ENCODE measurements at places on chromosomes 2 and 18. TPM values are rescaled to one million over a fixed set of nuclear protein-coding genes. Genes with fewer than 3 reads are reported as not detected.

ZAP70 gene
- 6.4 TPM for total RNA-seq

GRCh38 chr2:101076581-101076980, 74.5 kb downstream of the RPL31 start:
- peak; percentile 37 for DNase-seq
- peak overlapping the region; percentile 0 for H3K27ac ChIP-seq
- peaks cover 13% of the 10 kb centered on the region for H3K4me1 ChIP-seq
- H3K27me3 ChIP-seq: no peaks in the 10 kb centered on the region
- no peaks in the 10 kb centered on the region for H3K36me3 ChIP-seq
- no peak overlapping the region for H3K4me3 ChIP-seq

FBXO15 gene
- 39.1 TPM for total RNA-seq

DNA sequence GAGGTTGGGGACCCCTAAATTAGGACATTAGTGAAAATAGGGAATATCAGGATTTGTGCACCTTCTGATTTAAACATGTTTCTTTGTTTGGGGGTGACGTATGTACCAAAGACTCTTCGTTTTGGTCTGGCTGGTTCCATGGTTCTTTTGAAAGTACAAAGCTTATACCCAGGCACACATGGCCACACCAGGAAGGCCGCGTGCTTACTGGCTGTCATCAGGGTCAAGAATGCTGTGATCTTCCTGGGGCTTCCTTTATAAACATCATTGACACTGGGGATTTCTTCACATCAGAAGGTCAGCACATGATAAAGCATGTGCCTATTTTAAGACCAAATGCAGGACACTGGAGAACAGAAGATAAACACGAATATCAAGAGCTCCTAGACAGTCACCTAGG, 230.6 kb upstream of the ID2 start:
- H3K27ac ChIP-seq: no peak overlapping the region
- no peaks in the 10 kb centered on the region for H3K4me1 ChIP-seq
- H3K36me3 ChIP-seq: no peaks in the 10 kb centered on the region
- H3K27me3 ChIP-seq: no peaks in the 10 kb centered on the region
- H3K4me3 ChIP-seq: no peak overlapping the region

DSG1 gene
- total RNA-seq: 2.8 TPM

- H3K27me3 ChIP-seq: no peaks in the 10 kb centered on the region
- H3K27ac ChIP-seq: no peak overlapping the region
- no peaks in the 10 kb centered on the region for H3K4me1 ChIP-seq
- DNase-seq: no peak
Measured at GRCh38 chr2:216142540-216142939, 33.4 kb downstream of the XRCC5 start.

DNA sequence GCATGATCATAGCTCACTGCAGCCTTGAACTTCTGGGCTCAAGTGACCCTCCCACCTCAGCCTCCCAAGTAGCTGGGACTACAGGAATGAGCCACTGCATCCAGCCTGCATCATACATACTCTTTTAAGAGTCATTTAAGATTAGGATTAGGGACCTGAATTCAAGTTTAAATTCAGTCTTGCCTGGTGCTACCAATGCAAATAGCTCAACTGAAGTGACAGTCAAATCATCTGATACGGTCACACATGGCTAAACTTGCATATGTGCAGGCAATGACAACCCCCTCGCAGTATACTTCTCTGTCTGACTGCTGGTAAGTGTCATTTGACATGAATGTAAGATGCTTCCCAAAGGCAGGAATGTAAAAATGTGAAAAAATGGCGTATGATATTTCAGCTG, 31.8 kb upstream of the TMEM131 start:
- no peaks in the 10 kb centered on the region for H3K36me3 ChIP-seq
- H3K27me3 ChIP-seq: no peaks in the 10 kb centered on the region
- no peak overlapping the region for H3K4me3 ChIP-seq
- DNase-seq: no peak
- H3K4me1 ChIP-seq: peaks cover 4% of the 10 kb centered on the region
- no peak overlapping the region for H3K27ac ChIP-seq

- no peaks in the 10 kb centered on the region for H3K4me1 ChIP-seq
- no peaks in the 10 kb centered on the region for H3K27me3 ChIP-seq
- no peak overlapping the region for H3K27ac ChIP-seq
- no peak for DNase-seq
- no peak overlapping the region for H3K4me3 ChIP-seq
Measured at GRCh38 chr18:14916851-14917250, 168.9 kb downstream of the ANKRD30B start.

DNA sequence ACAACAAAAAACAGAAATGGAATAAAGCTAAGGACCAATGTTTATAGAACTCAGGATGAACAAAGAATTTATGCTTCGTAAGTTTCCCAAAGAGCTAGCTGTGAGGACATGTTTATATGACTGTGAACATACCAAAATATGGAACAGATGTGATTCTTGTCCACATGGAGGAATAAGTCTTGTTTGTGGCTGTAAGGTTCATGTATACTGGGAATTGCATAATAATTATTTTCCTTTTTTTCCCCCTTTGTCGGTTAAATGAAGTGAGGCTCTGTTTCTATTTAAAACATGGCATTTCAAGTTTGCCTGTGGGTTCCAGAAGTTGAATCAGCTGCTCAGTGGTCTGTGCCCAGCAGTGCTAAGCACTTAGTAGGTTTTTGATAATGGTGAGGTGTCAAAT, 108.1 kb downstream of the FHOD3 start:
- no peak overlapping the region for H3K4me3 ChIP-seq
- H3K27ac ChIP-seq: no peak overlapping the region
- no peaks in the 10 kb centered on the region for H3K4me1 ChIP-seq
- no peak for DNase-seq
- H3K36me3 ChIP-seq: no peaks in the 10 kb centered on the region

SLC35F6 gene
- 40.4 TPM for total RNA-seq

FAM117B gene
- total RNA-seq: 34.7 TPM

TMX3 gene
- 39.9 TPM for total RNA-seq

- no peaks in the 10 kb centered on the region for H3K27me3 ChIP-seq
- no peaks in the 10 kb centered on the region for H3K36me3 ChIP-seq
- DNase-seq: peak; percentile 81
Measured at GRCh38 chr2:221943076-221943810, 355.6 kb downstream of the PAX3 start.

DNA sequence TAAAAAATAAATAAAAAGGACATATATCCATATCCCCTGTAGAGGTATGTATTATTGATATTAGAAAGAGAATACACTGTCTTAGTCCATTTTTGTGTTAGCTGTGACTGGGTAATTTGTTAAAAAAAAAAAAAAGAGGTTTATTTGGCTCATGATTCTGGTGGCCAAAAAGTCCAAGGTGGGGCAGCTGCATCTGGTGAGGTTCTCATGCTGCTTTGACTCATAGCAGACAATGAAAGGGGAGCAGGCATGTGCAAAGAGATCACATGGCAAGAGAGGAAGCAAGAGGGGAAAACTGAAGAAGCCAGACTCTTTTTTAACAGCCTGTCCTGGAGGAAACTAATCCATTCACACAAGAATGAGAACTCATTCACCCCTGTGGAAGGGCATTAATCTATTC, 101.6 kb upstream of the MAP4K3 start:
- DNase-seq: no peak
- H3K27me3 ChIP-seq: no peaks in the 10 kb centered on the region
- H3K36me3 ChIP-seq: no peaks in the 10 kb centered on the region

GRCh38 chr2:165886487-165887146, 67.0 kb downstream of the TTC21B start:
- no peak for DNase-seq
- no peaks in the 10 kb centered on the region for H3K27me3 ChIP-seq
- no peak overlapping the region for H3K27ac ChIP-seq
- no peaks in the 10 kb centered on the region for H3K36me3 ChIP-seq
- no peaks in the 10 kb centered on the region for H3K4me1 ChIP-seq

LONRF2 gene
- 17.7 TPM for total RNA-seq

DNA sequence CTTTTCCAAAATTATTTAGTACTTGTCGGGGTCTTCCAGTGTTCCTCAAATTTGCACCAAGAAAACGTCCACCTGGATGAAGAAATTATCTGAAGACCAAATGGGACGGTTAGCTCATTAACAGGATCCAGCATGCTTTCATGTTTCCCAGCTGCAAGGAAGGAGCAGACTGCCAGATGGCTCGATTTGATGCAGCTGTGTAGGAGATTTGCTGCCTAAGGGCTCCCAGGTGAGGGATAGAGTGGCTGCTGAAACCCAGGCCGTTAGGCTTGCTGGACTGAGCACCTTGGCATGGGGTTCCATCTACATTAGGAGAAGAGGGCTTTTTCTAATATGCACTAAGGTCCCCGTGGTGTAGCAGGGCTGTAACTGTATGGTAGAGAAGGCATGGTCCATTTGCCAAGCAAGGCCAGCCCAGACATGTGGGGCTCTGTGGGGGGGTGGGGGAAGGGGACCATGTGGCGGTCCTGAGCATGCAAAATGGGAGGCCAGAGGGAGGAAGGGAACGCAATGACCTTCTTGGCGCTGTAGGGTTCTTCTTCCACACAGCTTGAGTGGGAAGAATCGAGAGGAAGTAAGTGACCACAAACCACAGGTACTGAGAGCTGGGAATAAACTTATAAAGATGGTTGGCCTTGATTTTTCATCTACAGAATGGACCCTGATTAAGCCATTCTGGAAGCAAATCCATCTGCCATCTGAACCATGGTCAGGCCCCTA, 144.0 kb downstream of the TMEM163 start:
- H3K36me3 ChIP-seq: no peaks in the 10 kb centered on the region
- H3K27me3 ChIP-seq: no peaks in the 10 kb centered on the region
- no peaks in the 10 kb centered on the region for H3K4me1 ChIP-seq

SLC9A4 gene
- total RNA-seq: 0.31 TPM

ABI2 gene
- total RNA-seq: 106 TPM

RAB27B gene
- total RNA-seq: 0.93 TPM

FASTKD2 gene
- 25.0 TPM for total RNA-seq

GRCh38 chr2:240191001-240191400, 50.5 kb upstream of the OTOS start:
- no peaks in the 10 kb centered on the region for H3K36me3 ChIP-seq
- H3K27ac ChIP-seq: no peak overlapping the region
- peaks cover 3% of the 10 kb centered on the region for H3K4me1 ChIP-seq
- H3K27me3 ChIP-seq: no peaks in the 10 kb centered on the region

DNA sequence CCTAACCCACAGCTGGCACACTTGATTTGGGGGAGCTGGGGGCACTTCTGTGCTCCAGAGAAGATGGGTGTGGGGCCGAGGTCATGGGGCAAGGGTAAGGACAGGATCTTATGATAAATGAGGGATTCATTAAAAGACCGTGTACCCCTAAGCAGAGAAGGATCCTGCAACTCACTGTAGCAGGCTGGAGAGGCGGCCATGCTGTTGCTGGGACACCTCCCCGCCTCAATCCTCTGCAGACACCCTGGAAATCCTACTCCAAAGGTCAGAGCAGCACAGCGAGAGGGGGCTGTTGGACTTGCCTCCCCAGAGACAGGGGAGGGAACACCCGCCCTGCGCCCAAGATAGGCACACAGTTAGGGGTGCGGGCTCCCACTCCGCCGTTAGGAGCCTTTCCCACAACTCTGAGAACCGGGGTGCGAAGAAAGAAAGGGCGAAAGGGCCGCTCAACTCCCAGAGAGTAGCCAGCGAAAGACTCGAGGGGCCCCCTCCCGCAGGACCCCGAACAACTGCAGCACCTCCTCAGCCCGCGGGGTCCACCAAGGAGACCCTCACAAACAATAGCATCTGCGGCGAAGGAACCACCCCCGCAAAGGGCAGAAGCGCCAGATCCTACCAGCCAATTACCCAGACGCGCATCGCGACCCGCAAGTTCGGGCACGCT, 1.4 kb downstream of the PARD6G start:
- peak overlapping the region; percentile 50 for H3K27ac ChIP-seq
- no peaks in the 10 kb centered on the region for H3K27me3 ChIP-seq
- peak overlapping the region; percentile 71 for H3K4me3 ChIP-seq
- no peaks in the 10 kb centered on the region for H3K4me1 ChIP-seq

DNA sequence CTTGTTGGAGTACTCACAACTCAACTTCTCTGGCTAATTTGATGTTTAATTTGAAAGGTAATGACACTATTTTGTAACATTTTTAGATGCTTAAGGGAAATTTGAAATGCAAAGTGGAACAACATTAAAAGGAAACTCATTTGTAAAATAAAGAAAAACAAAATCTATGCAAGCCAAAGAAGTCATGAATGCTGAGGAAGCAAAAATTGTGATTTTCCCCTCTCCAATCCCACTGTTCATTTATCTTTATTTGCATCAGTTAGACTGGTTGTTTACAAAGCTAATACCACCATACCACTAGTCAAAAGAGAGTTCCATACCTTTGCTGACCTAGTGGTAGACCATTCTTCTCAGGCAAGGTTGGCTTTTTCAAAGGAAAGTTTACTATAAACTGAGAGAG, 2.2 kb upstream of the B4GALT6 start:
- no peak for DNase-seq
- H3K4me1 ChIP-seq: no peaks in the 10 kb centered on the region
- no peak overlapping the region for H3K4me3 ChIP-seq
- H3K27ac ChIP-seq: no peak overlapping the region

GRCh38 chr2:209413311-209414014, 10.4 kb upstream of the MAP2 start:
- H3K4me3 ChIP-seq: no peak overlapping the region
- DNase-seq: no peak
- H3K36me3 ChIP-seq: no peaks in the 10 kb centered on the region
- no peaks in the 10 kb centered on the region for H3K4me1 ChIP-seq

- no peak for DNase-seq
- H3K27ac ChIP-seq: no peak overlapping the region
- no peaks in the 10 kb centered on the region for H3K36me3 ChIP-seq
Measured at GRCh38 chr2:157606534-157606933, 22.1 kb downstream of the ACVR1C start.

C1QL2 gene
- total RNA-seq: 1.2 TPM

DNA sequence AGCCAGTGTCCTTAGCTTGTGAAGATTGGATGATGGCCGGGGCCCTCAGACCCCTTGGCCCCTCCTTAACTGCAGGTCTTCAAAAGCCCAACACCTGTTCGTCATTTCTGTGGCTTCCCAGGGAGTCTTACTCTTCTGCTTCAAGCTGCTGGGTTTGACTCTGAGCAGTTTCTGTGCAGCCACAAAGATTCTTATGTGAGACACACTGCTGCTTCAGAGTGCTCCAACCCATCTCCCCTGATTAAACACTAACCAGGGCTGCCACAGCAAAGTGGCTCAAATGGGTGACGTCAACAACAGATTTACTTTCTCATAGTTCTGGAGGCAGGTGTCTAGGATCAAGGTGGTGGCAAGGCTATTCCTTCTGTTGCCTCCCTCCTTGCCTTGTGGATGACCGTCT, 40.8 kb downstream of the TSN start:
- H3K4me3 ChIP-seq: no peak overlapping the region
- H3K4me1 ChIP-seq: no peaks in the 10 kb centered on the region
- no peaks in the 10 kb centered on the region for H3K36me3 ChIP-seq
